ENCODE measurements at places on chromosomes 13 and 19. TPM values are rescaled to one million over a fixed set of nuclear protein-coding genes. Genes with fewer than 3 reads are reported as not detected.

Gene PVR
- 93.0 TPM for total RNA-seq

Gene CYP2A6
- not detected for total RNA-seq

Gene OSCAR
- not detected for total RNA-seq

Gene PPP5C
- 68.9 TPM for total RNA-seq

Gene AXL
- 466 TPM for total RNA-seq

Gene TEX26
- total RNA-seq, result not detected
